NAMALWA (cell line): ENCODE measurements at places on chromosomes 11 and 22.
A peak's percentile ranks its signal among the peaks of the same experiment; 100 is the strongest.

DNA sequence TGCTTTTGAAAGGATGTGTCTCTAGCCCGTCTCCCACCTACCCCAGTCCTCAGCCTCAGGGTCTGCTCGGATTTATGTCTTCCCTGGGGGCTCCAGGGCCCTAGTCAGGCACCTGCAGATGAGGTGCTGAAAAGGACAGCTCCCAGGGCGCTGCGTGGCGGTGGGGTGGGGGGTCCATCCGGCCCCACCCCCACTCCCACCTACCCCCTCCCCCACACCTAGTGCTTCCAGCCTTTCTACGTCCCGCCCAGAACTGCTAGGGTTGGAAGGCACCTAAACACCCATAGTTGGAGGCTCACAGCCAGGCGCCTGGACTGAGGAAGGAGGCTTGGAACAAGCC, 1.4 kb upstream of the ROBO3 start:
- no peak for DNase-seq

- DNase-seq: no peak
Measured at GRCh38 chr11:62677156-62677555, 1.7 kb downstream of the UBXN1 start.

GRCh38 chr22:42967933-42968332, 47.0 kb downstream of the PACSIN2 start:
- peak; percentile 53 for DNase-seq

DNA sequence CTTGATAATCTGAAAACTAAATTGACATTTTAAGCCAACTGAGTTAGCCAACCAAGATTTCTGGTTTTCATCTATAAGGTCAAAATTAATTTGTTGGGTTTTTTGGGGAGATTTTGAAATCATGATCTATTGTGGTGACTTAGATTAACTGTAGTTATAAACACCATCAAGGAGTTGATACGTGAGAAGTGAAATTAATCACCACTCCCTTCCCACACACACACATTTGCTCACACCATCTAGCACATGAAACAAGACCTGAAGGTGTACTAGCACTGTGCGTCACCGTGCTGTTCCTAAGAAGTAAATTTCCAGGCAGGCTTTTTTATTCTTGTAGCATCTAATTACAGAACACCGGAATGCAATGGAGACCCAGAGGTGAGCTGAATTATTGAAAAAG, 2.1 kb downstream of the OR5B21 start:
- DNase-seq: no peak

GRCh38 chr11:124174001-124174583, 9.1 kb upstream of the OR10D3 start:
- DNase-seq: no peak

- DNase-seq: peak; percentile 58
Measured at GRCh38 chr11:8090756-8091155, 9.7 kb downstream of the TUB start.

- DNase-seq: no peak
Measured at GRCh38 chr11:75518771-75519653, 6.7 kb downstream of the GDPD5 start.

- DNase-seq: no peak
Measured at GRCh38 chr11:78656327-78656726, 81.7 kb upstream of the NARS2 start.

DNA sequence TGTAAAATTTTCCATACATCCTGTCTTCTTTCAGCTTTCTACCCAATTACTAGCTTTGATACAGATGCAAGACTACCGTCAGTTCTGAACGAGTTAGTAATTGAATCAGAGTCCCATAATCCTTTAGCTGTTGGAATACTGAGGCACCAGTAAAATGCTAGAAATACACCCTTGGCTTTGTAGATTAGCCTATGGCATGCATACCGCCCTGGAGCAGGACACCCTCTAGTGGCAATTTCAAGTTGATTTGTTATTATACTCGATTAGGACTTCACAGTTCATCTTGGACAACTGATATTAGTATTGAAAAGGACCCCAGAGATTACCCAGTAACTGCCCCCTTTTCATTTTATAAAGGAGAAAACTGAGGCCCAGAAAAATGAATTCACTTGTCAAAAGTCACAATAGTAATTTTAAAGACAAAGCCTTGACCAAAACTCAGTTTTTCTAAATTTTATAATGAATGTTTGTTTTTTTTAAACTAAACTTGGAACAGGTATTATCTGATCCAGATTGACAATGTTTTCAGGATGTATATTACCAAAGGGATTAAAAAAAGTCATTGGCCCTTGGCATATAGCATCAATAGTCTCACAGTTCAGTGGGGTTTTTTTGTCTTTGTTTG, 72.6 kb downstream of the HIPK3 start:
- DNase-seq: peak; percentile 77

DNA sequence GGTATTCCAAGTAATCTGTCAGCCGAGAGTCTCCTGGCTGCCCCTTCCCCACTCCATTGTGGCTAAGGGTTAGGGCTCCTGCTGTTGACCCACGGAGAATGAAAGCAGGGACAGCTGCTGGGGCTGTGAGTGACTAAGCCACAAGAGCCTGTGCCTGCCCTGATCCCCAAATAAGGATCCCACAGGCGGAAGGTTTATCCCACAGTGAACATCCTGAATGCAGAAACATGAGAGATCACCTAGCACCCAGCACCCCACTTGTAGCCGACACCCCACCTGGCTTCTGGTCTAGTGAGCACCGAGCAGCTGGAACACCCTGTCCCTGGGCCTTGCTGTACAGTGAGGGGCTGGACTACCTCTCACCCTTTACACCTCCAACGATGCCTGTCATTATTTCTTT, 117.7 kb upstream of the LMO1 start:
- DNase-seq: no peak

GRCh38 chr11:6875761-6876160, 664 bp upstream of the OR10A4 start:
- DNase-seq: no peak

DNA sequence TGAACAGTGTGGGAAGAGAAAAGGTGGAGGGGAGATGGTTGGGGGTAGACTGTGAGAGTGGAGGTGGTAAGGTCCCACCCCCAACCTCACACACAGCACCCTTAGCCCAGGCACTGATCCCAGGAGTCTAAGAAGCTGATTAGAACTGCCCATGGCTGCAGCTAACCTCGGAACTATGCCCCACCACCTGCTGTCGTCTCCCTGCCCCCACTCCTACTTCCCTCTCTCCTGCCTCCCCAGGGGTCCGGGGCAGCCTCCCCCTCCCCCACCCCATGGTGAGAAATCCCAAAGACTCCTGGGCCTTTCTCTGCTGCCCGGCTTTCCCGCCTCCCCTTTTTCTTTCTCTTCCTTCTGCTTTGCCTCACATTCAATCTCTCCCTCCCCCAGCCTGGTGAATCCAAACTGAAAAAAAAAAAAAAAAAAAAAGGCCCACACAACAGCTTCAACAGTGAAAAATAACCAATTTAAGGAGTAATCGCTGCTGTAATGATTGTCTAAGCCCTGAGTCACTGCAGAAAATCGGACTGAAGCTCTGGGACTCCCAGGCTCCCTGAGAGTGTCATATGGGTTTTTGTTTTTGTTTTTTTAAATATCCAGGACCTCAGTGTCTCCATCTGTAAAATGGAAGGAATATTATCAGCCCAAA, 9.6 kb upstream of the TP53I11 start:
- DNase-seq: no peak

DNA sequence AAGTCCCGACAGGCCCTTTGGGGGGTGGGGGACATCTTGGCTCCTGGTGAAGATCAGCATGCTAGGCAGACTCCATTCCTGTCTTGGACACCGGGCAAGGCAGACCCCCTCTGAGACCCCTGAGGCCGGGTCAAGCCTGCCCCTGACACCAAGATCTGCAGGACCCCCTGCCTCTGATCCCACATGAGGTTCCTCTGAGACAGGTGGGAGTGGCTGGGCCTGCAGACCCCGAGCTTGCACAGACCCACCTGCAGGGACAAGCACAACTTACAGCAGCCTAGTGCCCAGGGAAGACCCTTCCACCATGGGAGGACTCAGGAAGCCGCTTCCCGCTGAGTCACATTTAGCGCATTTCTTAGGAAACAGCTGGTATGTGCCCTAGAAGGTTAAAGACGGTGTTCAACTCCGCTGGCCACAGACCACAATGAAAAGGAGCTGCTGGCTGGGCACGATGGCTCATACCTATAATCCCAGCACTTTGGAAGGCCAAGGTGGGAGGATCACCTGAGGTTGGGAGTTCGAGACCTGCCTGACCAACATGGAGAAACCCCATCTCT, 15.5 kb downstream of the ARVCF start:
- DNase-seq: no peak

DNA sequence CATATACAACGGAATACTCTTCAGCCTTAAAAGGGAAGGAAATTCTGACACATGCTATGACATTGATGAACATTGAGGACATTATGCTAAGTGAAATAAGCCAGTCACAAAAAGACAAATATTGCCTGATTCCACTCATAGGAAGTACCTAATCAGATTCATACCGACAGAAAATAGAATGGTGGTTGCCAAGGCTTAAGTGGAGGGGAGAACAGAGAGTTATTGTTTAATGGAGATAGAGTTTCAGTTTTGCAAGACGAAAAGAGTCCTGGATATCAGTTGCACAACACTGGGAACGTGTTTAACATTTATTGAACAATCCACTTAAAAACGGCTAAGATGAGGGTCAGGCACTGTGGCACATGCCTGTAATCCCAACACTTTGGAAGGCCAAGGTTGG, 45.6 kb upstream of the HIPK3 start:
- no peak for DNase-seq

- no peak for DNase-seq
Measured at GRCh38 chr11:70630816-70631623, 232.7 kb downstream of the CTTN start.

DNA sequence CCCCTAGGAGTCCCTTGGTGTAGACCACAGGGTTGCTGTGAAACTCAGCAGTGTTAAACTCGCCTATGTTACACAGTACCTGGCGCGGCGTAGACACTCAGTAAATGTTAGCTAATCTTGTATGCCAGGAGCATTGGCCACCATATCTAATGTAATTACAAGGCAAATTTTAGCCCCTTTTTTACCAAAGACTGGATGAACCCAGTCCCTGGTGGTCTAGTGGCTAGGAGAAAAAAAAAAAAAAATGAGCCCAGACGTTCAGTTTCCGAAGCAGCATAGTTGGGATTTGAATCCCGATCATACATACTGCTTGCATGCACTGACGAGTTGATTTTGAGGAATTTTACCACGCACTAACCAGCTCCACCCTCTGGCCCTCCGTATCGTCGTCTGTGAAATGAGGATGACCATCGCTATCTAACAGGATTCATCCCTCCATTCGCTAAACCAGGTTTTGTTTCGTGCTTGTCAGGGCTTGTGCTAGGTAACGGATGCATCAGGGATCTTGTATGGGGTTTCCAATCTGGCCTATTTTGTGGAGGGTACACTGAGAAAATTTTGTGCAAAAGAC, 688 bp downstream of the PTS start:
- no peak for DNase-seq

GRCh38 chr11:86421946-86422345, 47.3 kb downstream of the CCDC81 start:
- no peak for DNase-seq

DNA sequence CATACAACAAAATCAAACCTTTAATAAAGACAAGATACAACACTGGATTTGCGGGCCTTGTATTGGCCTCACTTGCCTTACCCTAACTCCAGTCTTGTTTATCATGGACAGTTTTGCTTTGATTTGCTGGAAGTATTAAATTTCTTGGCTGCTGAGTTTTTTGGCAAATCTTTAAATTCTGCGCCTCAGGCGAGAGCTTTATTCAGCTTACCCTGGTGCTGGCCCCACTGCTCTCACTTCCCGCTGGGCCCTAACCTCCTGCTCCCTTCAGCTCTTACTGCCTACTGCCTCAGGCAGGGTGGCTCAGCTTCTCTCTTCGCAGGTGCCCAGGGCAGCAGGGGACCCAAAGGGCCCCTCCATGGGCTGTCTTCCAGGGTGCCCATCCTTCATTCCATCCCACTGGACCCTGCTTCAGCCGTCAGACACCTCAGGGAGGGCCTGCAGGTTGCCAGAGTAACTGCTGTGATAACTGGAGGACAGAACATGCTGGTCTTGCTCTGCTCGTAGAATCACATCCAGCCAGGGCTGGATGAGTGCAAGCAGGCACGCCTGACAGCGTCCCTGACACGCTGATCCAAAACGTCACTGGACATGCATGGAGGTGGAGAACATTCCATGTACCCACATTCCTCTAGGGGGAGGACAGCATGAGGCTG, 45.7 kb upstream of the TUB start:
- no peak for DNase-seq

- peak; percentile 23 for DNase-seq
Measured at GRCh38 chr11:79026803-79027445, 413.9 kb downstream of the TENM4 start.

DNA sequence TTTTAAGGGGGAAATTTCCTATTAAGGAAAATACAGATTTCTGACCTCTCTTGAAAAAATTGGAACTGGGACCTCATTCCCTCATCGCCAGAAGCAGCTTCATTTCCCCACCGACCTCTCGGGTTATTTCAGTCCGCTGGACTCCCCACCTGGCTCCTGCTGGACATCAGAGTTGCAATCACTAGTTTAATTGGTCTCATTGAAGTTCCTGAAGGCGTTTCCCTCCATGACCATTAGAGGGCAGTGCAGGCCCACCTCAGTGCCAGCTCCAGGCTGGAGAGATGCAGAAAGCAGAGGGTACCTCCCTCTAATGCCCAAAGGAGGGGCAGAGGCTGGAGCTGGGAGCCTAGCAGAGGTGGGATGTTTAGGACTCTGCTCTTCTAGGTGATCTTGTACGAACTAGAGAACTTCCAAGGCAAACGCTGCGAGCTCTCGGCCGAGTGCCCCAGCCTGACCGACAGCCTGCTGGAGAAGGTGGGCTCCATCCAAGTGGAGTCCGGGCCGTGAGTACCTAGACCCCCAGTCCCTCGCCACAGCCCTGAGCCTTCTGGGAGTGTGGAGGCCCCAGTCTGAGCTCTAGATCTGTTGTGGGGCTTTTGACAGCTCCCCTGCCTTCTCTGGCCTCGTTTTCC, 2.7 kb downstream of the CRYBB3 start:
- DNase-seq: peak; percentile 73

DNA sequence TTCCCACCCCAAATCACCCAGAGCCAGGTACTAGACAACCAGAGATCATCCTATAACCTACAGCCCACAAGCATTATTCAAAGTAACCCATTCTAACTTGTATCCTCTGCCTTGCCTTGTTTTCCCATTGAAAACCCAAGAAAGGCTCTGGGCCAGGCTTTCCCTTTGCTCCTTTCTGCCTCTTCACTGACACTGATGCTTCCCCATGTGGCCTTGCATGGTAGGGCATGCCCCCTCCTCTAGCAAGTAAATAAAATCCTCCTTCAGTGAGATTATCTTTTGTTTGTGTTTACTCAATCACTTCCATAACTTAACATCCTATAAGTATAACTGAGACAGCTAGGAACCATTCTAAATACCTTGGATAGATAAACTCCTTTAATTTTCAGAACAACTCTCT, 65.6 kb upstream of the FAR1 start:
- DNase-seq: no peak

GRCh38 chr11:18705651-18706281, 7.2 kb downstream of the TMEM86A start:
- no peak for DNase-seq

DNA sequence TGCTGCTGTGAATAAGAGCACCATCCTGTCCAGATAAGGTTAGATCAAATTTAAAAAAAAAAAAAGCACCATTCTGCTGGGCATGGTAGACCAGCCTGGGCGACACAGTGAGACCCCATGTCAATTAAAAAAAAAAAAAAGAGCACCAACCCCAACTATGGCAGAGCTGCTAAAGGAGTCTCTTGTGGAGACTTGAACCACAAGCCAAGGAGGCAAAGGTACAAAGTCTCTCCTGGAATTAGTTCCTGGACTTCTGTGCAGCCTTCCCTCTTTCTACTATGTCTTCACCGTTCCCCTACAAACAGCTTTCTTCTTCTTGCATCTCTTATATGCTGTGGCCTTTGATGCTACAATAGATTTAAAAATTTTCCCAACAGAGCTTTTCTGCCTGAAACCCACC, 1.3 kb downstream of the PIK3C2A start:
- peak; percentile 15 for DNase-seq

GRCh38 chr11:19672586-19673206, 39.9 kb upstream of the NAV2 start:
- DNase-seq: no peak
